Cerebellar cortex (tissue), 1 donor: ENCODE measurements at places on chromosomes 11 and 22.

DNA sequence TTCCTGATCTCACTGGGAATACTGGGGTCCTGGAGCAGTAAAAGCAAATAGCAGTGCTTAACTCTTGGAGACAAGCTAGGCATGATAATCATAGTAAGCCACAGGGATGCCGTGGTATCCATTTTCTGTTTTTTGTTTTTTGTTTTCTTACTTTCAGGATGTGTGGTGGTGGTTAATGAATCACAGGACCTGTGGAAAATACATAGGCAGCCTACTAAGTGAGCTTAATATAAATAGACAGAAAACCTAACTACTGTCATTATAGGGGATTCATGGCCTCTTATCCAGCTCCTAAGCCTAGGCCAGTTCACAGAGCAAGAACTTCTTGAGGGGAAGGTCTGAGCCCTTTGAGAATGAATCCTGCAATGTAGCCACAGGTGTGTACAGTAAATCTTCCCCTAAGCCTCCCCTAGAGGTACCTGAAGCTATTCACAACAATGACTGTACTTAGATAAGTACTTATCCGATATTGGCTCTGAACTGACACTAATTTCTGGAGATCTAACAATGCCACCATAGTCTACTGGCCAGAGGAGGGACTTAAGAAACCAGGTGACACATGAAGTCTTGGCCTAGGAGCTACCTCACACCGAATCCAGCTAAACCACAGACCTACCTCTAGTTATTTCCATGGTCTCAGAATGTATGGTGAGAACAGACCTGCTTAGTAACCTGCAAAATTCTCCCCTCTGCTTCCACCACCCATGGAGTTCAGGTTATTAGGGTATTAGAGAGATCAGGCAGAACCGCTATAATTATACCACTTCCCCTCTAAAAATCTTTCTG, 83.6 kb downstream of the ENTHD1 start:
- DNase-seq = no peak

DNA sequence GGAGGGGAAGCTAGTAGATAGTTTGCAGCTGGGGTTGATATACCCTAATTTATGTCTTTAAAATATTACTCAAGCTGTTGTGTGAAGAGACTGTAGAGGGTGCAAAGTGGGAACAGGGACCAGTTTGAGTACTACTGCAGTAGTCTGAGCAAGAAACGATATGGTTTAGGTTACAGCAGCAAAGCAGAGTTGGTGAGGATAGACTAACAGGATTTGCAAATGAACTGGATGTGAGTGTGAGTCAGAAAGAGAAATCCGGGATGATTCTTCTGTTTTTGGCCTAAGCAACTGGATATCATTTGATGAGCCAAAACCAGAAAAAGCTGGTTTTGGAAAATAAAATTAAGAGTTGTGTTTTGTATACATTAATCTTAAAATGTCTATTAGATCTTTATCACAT, 749.5 kb upstream of the CCDC90B start:
- DNase-seq = no peak

GRCh38 chr11:121435551-121436511, 16.3 kb upstream of the SORL1 start:
- no peak for DNase-seq

GRCh38 chr11:66986178-66986545, 11.1 kb downstream of the C11orf86 start:
- peak; percentile 82 for DNase-seq

DNA sequence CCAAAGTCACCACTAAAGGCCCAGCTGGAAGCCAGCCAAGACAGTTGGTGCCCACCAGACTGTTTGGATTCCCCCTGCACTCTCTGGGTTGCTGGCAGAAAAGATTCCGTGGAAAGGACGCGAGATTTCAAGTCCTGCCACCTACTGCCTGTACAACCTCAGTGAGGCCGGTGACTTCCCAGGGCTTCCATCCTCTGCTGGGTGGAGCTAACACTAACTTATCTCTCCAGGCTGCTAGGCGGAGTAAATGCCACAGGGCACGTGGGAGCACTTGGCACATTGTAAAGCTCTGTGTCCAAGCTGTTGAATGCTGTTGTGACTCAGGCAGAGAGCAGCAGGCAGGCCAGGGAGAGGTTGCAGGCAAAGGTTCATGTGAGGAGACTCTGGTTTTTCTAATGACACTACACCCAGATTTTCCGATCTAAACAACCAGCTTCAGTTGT, 50.9 kb upstream of the CDON start:
- peak; percentile 94 for DNase-seq

DNA sequence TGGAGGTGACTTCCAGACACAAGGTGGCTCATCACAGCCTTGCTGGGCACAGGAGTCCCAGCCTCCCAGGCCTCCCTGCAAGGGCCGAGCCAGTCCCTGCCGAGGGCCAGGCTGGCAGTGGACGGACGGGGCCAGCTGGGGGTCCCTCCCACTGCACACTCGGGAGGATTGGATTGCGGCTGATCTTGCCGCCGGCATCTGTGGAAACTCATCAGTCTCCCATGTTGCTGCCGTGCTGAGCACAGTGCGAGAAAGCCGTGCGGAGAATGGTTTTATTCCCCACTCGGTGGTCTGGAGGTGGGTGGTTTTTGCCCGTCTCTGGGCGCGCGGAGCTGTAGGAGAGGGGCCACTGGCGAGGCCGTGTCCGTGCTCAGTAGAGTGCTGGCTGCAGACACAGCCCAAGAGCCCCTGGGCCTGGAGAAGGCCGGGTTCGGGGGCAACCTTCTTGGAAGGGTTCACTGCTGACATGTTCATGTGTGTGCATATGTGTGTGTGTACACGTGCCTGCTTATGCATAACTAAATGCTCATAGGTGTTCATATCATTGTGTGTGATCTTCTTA, 1246.4 kb downstream of the BRD1 start:
- no peak for DNase-seq

GRCh38 chr11:60150279-60150678, 32.6 kb downstream of the MS4A6A start:
- DNase-seq = no peak

DNA sequence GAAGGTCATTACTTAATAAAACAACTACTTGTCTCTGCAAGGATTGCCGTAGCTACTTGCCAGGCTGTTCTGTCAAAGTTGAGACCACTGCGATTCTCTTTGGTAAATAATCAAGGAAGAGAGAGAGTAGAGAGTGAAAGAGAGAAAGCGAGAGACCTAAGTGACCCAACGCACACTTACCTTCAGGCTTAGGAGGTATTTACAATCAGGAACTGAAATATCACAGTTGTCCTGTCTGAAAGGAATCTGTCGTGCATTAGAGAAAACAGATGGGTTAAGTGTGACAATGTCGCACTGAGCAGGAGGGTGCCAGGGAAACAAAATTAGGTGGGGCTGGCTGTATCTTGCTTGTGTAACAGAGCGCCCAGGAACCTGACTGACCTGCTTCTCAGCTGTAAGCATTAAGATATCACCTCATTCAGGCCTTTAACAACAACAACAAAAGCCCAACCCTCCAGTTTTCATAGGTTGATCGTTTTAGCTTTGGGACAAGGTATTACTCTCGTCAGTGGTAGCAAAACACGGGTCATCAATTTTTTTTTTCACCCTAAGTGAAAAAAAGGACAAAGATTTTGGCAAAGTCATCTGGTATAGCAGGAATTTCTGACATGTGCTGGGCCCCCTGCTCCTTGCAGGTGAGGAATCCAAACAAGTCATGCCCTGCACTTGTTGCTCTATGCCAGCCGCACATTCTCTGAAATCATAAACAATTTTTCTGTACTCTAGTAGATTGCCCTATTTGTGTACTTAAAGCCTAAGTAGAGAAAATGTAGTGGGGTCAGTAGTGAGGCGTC, at the start of gene MUC15:
MUC15 (minus strand) TSS at position 403 of the 794 bp plus-strand sequence. CDS start 5,169 bp downstream, outside the sequence.
- no peak for DNase-seq

- no peak for DNase-seq
Observed at GRCh38 chr11:93908689-93909088, 58.3 kb upstream of the VSTM5 start.

- DNase-seq = no peak
Observed at GRCh38 chr11:6563121-6563619, 40.2 kb downstream of the RRP8 start.

GRCh38 chr11:70618431-70619101, 220.2 kb downstream of the CTTN start:
- DNase-seq = peak; percentile 68

GRCh38 chr11:112106070-112106469, 19.4 kb downstream of the SDHD start:
- DNase-seq = no peak

- no peak for DNase-seq
Observed at GRCh38 chr22:35614404-35614803, 2.7 kb downstream of the MB start.

DNA sequence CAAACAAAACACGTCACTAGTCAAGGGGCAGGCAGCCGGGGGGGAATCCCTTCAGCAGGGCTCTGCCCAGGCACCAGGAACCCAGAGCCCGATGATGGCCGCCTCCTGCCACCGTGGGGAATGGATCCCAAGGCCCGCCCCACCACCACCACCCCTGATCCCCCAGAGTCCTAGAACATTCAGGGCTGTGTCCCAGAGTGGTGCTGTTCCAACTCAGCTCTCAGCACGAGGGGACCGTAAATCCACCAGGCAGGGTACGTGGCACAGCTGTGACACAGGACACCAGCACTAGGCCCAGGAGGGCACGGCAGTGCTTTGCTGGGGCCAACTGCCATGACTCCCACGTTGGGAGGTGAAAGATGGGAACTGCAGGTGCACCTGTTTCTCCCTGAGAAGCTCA, 29.6 kb downstream of the ANO1 start:
- no peak for DNase-seq

- DNase-seq = no peak
Observed at GRCh38 chr11:15909937-15910598, 446.3 kb downstream of the SOX6 start.

DNA sequence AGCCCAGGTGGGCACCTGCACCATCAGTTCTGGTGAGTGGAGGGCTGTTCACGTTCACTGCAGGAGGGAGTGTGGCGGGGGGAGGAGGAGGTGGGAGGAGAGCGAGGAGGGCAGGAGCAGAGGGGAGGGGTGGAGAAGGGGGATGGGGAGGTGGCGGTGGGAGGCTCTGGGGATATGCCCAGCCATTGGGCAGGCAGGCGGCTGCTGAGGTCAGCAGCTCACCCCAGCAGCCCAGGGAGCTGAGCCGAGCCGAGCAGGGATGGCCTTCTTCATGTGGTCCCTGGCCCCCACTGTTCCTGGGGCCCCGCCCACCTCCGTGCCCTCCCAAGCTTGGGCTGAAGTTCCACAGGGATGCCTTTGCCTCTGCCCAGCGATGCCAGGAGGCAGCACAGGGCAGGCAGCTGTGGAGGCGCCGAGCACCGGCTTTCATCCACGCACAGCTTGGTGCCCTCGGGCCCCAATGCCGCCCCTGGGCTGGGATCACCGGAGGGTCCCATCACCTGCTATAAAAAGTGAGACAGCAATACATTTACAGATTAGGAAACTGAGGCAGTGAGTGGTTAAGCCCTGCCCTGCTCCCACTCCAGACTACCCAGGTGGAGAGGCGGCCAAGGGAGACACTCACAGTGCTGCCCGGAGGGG, 21.6 kb downstream of the RTN4R start:
- DNase-seq = no peak

DNA sequence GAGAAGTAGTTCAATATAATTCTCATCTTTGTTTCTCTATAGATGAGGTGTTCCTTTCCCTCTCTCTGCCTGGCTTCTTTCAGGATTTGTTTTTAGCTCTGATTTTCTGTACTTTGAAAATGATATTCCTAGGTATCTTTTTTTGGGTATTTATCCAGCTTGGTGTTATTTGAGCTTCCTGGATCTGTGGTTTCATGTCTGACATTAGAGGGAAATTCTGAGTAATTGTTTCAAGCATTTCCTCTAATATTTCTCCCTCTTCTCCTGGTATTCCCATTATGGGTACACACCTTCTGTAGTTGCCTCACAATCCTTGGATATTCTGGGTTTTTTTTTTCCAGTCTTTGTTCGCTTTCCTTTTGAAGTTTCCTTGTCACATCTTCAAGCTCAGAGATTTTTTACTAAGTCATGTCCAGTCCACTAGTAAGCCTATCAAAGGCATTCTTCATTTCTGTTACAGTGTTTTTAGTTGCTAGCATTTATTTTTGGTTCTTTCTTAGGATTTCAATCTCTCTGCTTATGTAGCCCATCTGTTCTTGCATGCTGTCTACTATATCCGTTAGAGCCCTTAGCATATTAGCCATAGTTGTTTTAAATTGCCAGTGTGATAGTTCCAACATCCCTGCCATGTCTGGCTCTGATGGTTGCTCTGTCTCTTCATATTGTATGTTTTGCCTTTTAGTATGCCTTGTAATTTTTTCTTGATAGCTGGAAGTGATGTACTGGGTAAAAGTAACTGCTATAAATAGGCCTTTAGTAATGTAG, 5.8 kb downstream of the CCDC81 start:
- no peak for DNase-seq

GRCh38 chr11:123110397-123110796, 48.5 kb upstream of the HSPA8 start:
- no peak for DNase-seq

- DNase-seq = peak; percentile 67
Observed at GRCh38 chr22:46055911-46056545, 79.1 kb upstream of the WNT7B start.

GRCh38 chr11:112156956-112157766, 6.7 kb downstream of the IL18 start:
- no peak for DNase-seq

GRCh38 chr22:25353516-25354445, 134.3 kb downstream of the CRYBB2 start:
- no peak for DNase-seq

DNA sequence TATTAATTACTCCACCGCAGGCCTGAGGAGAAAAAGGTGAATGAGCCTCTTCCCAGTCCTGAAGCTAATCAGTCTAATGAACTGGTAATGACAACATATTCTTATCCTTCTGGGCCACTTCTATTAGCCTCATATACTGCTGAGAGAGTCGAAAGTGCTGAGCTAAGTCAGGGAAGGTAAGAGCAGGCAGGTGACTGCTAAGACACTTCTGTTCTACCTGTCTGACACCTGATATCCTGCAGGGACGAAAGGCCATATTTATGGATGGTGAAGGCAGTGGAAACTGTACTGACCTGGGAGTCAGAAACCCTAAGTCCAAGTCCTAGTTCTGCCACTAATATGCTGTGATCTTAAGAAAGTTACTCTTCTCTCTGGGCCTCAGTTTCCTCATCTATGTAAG, 3.5 kb downstream of the TBC1D10A start:
- DNase-seq = no peak

GRCh38 chr11:129853518-129854231, 38.0 kb downstream of the TMEM45B start:
- DNase-seq = no peak

DNA sequence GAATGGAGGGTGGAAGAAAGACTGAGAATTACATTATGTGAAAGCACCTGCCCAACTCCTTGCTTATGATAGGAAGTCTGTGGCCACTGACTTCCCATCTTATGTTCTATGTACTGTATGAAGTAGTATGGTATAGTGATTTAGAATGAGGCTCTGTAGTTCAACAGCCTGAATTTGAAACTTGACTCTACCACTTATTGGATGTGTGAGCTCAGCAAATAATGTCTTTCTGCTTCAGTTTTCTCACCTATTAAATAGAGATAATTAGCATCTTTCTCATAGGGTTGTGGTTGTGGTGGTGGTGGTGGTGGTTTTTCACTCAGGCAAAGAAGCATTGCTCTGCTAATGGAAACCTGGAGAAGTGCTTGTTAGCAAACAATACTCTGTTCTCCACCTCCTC, 121.6 kb downstream of the PAX6 start:
- DNase-seq = no peak
